ENCODE measurements at places on chromosomes 2 and 18. TPM values are rescaled to one million over a fixed set of nuclear protein-coding genes. Genes with fewer than 3 reads are reported as not detected.

Gene FSHR
- not detected for total RNA-seq

Gene DSC2
- not detected for total RNA-seq

Gene SPATA3
- total RNA-seq, result not detected

Gene SP140
- total RNA-seq, result 1.0 TPM

Gene CD8A
- total RNA-seq, result not detected

Gene HOXD4
- 0.40 TPM for total RNA-seq

Gene CTIF
- total RNA-seq, result 79.3 TPM

Gene C2orf66
- total RNA-seq, result not detected

- no peak overlapping the region for H3K4me3 ChIP-seq
- no peaks in the 10 kb centered on the region for H3K36me3 ChIP-seq
- peaks cover 52% of the 10 kb centered on the region for H3K27me3 ChIP-seq
- no peak for DNase-seq
- H3K4me1 ChIP-seq, result no peaks in the 10 kb centered on the region
Observed at GRCh38 chr2:231928481-231928880, 2.3 kb upstream of the NPPC start.

GRCh38 chr2:239328351-239329191, 72.2 kb downstream of the HDAC4 start:
- H3K4me3 ChIP-seq, result peak overlapping the region; percentile 57
- no peaks in the 10 kb centered on the region for H3K27me3 ChIP-seq
- H3K27ac ChIP-seq, result peak overlapping the region; percentile 83
- no peaks in the 10 kb centered on the region for H3K36me3 ChIP-seq
- peaks cover 27% of the 10 kb centered on the region for H3K4me1 ChIP-seq

DNA sequence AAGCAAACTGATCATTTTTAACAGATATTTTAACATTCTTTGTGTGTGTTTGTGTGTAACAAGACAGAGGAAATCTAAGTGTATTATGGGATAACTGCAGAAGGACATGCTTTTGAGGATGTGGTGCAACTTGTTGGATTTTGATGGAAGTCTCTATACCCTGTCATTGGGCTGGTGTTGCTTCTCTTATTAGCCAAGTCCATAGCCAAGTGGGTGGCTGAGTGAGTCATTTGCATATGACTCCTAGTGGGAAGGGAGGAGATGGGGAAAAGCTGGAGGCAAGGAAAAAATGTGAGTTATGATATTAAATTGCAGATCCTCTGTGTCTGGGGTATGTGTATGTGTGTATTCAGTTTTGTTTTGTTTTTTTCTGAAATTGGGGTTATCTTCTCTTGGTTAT, 879.9 kb downstream of the DCC start:
- H3K36me3 ChIP-seq, result no peaks in the 10 kb centered on the region
- no peaks in the 10 kb centered on the region for H3K27me3 ChIP-seq
- DNase-seq, result no peak
- no peak overlapping the region for H3K27ac ChIP-seq

- no peak overlapping the region for H3K4me3 ChIP-seq
- peaks cover 25% of the 10 kb centered on the region for H3K36me3 ChIP-seq
- no peak for DNase-seq
Observed at GRCh38 chr2:33380001-33380609, 96.3 kb upstream of the RASGRP3 start.

DNA sequence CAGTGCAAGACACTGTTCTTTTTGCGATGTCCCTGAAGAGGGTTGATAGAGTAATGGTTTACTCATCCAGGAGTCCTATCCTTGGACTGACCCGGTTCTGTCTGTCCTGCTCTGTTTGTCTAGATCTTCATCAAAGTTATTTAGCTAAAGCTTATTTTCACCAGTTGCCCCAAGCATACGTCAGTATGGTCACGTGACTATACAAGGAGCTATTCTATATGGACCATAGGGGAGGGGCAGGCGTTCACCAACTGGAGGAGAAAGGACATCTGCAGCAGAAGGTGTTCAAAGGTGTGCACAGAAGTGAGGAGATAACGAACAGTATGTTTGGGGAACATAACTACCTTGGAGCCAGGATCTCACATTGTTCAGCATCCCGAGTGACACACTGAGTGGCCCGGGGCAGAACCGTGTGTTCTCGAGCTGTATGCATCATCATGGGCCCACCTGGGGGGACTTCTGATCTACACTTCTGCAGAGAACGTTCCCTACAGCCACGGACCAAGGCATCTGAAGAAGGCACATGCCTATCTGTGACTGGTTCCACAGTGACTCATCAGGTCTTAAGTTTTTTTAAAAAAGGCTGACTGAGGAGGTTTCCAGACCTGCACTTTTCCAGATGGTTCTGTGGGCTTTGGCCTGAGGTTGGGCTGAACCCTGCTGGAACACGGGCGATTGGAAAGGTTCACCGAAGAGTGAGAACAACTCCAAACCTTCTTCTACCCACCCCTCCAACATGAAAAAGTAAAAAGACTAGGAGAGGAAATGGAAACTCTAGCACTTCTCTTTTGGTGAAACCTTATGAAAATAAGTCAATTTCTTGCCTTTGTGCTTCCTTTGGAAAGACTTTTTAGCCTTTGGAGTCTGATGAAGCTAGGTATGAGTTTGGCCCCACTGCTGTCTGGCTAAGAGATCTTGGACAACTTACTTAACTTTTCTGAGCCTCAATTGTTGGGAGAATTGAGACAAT, 68.6 kb upstream of the YWHAQ start:
- no peaks in the 10 kb centered on the region for H3K36me3 ChIP-seq
- no peaks in the 10 kb centered on the region for H3K27me3 ChIP-seq
- peak overlapping the region; percentile 57 for H3K27ac ChIP-seq
- peak; percentile 77 for DNase-seq
- peaks cover 53% of the 10 kb centered on the region for H3K4me1 ChIP-seq

DNA sequence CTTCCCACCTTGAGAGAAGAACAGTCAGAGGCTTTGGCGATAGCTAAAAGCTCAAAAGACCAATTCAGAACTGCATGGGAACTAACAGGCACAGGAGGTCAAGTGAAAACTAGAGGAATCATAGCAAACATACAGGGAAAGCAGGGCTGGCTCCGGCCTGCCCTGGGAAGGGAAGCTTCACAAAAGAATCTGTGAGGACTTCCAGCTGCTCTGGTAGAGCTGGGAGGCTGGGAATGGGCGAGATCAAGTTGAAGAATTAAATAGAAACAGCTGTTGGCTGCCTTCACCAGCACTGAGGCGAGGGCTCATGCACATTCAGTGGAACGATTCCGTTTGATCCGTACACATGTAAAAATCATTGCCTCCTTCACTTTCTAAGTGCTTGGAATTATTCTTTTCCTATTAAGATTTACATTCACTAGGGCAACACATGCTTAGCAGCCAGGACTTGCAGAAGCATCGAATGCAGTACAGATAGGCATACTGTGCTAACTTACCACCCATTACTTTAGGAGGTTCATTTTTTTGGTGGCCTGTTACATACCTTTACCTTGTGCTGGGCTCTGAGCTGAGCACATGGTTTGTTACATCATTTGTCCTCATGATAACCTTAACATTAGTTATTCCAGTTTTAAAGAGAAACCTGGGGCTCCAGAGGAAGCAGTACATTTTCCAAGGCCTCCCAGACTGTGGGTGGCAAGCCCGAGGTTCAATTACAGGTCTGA, 125.4 kb upstream of the RNF152 start:
- H3K27me3 ChIP-seq, result no peaks in the 10 kb centered on the region
- peaks cover 32% of the 10 kb centered on the region for H3K4me1 ChIP-seq
- H3K4me3 ChIP-seq, result peak overlapping the region; percentile 18
- H3K36me3 ChIP-seq, result 0 out of 2 replicates have a peak, but pooled peaks cover 5% of the 10 kb centered on the region
- H3K27ac ChIP-seq, result peak overlapping the region; percentile 81
- DNase-seq, result peak; percentile 68

DNA sequence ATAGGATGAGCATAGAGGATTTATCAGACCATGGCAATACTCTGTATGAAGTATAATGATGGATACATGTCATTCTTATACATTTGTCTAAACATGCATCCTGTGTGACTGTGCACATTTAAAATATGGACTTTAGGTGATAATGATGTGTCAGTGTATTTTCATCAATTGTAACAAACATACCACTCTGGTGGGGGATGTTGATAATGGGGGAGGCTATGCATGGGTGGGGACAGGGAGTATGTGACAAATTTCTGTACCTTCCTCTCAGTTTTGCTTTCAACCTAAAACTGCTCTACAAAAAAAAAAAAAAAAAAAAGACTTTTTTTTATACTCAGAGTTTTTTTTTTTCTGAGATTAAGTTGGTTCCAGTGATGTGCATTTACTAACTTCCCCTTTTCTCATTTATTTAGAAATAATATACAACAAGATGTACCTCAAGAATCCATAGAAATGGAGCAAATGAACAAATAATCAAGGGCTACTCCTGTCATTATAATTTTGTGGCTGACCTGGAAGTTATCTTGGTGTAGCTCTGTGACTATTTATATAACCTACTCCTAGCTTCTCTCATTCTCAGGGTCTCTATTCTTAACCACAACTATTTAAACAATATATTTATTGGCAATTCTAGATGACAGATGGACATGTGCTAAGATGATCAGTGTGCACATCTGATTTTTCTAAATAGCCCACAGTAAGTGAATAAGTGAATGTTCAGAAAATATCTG, 108.9 kb upstream of the ITGA4 start:
- H3K27ac ChIP-seq, result no peak overlapping the region
- H3K27me3 ChIP-seq, result no peaks in the 10 kb centered on the region
- DNase-seq, result no peak
- peaks cover 1% of the 10 kb centered on the region for H3K4me1 ChIP-seq
- H3K4me3 ChIP-seq, result no peak overlapping the region

- peaks cover 8% of the 10 kb centered on the region for H3K36me3 ChIP-seq
- no peaks in the 10 kb centered on the region for H3K27me3 ChIP-seq
- H3K4me3 ChIP-seq, result no peak overlapping the region
Observed at GRCh38 chr18:8381821-8382459, 227.3 kb upstream of the RAB12 start.

- H3K4me3 ChIP-seq, result no peak overlapping the region
- H3K27me3 ChIP-seq, result no peaks in the 10 kb centered on the region
- H3K27ac ChIP-seq, result no peak overlapping the region
- no peaks in the 10 kb centered on the region for H3K4me1 ChIP-seq
Observed at GRCh38 chr2:146785101-146785500, 1059.7 kb upstream of the ACVR2A start.

GRCh38 chr18:11154368-11154989, 5.1 kb upstream of the PIEZO2 start:
- no peaks in the 10 kb centered on the region for H3K36me3 ChIP-seq
- H3K27me3 ChIP-seq, result peaks cover 29% of the 10 kb centered on the region
- no peak overlapping the region for H3K27ac ChIP-seq
- DNase-seq, result peak; percentile 53
- no peak overlapping the region for H3K4me3 ChIP-seq

DNA sequence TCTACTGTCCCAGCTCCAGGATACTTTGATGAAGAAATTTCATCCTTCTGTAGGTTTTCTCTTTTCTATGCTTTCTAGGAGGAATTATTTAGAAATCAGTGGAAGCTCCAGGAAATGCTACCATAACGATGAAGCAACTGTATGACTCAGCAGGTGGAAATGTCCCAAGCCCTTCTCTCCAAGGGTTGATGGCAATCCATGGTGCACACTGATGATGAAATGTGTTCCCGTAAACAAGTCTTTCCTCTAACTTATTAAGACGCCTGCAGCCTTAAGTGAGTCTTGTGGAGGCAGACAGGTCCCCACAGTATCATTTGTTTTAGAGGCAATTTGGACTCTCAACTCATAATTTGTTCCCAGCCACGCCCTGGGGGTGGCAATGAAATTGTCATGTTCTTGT, 777.6 kb upstream of the SOX11 start:
- H3K4me1 ChIP-seq, result no peaks in the 10 kb centered on the region
- no peaks in the 10 kb centered on the region for H3K36me3 ChIP-seq
- no peak overlapping the region for H3K4me3 ChIP-seq
- no peak overlapping the region for H3K27ac ChIP-seq
- no peak for DNase-seq

DNA sequence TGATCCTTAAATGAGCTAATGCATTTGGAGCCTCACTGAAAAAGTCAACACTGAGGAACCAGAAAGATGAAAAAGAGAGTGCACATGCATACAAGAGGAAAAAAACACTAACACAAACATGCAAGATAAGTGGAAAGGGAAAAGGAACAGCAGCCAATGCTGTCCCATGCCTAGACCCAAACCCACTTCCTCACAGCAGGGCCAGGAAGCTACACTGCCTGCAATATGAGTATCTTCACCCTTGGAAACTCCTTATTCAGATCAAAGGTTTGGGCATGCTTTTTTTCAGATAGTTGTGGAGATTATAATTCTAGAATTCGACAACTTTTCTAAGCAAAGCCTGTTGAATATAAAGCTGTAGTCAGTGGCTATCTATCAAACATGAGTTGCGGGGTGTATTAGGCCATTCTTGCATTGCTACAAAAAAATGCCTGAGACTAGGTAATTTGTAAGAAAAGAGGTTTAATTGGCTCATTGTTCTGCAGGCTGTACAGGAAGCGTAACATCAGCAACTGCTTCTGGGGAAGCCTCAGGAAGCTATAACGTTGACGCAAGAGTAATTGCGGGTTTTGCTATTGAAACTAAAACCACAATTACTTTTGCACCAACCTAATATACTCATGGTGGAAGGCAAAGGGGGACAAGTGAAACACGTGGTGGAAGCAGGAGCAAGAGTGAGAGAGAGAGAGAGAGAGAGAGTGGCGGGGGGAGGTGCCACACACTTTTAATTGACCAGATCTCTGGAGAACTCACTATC, 138.2 kb downstream of the MBD2 start:
- no peaks in the 10 kb centered on the region for H3K27me3 ChIP-seq
- no peaks in the 10 kb centered on the region for H3K4me1 ChIP-seq
- no peaks in the 10 kb centered on the region for H3K36me3 ChIP-seq
- no peak overlapping the region for H3K4me3 ChIP-seq

- H3K27me3 ChIP-seq, result peaks cover 3% of the 10 kb centered on the region
- H3K4me1 ChIP-seq, result no peaks in the 10 kb centered on the region
- H3K36me3 ChIP-seq, result no peaks in the 10 kb centered on the region
- no peak overlapping the region for H3K27ac ChIP-seq
Observed at GRCh38 chr2:129276978-129277584, 702.4 kb upstream of the RAB6C start.

DNA sequence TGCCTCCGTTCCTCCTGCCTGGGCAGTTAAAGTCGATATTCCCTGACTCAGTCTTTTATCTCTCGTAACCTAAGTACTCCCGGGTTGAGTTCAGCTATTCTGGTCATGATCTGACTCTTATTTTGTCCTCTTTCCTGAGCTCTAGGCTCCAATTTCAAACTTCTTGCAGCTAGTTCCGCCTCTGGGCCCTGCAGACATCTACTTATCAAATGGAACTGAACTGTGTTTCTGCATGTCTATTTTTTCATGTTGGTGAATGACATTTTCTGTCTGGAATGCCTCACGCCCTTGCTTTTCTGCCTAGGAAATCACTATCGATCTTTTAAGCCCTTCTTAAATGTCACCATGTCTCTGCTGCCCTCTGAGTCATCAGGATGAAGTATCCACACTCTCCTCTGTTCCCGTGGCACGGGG, 101.5 kb downstream of the VAPA start:
- peak overlapping the region; percentile 49 for H3K4me3 ChIP-seq
- peak overlapping the region; percentile 78 for H3K27ac ChIP-seq
- H3K27me3 ChIP-seq, result peaks cover 4% of the 10 kb centered on the region
- peak; percentile 34 for DNase-seq

DNA sequence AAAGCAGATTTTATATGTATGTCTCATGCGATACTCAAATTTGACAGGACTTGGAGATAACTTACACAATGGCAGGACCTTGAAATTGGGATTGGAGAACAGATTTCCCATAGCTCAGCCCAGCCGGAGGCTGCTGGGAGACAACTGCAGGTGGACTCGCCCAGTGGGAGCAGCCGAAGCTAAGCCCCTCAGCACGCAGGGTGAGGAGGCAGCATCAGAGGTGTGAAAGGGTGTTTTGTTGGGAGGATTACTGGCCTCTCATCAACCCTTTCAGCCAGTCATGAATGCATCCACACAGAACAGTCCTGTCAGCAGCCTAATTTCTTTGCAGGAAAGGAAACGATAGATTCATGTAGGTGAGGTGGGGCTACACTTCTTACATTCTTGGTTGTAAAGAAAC, 110.4 kb upstream of the DYNAP start:
- H3K27me3 ChIP-seq, result no peaks in the 10 kb centered on the region
- no peak overlapping the region for H3K27ac ChIP-seq
- DNase-seq, result no peak
- H3K4me3 ChIP-seq, result no peak overlapping the region
